Hypothalamus (tissue), 51 donors: ENCODE measurements at places on chromosomes 3 and 15.

DNA sequence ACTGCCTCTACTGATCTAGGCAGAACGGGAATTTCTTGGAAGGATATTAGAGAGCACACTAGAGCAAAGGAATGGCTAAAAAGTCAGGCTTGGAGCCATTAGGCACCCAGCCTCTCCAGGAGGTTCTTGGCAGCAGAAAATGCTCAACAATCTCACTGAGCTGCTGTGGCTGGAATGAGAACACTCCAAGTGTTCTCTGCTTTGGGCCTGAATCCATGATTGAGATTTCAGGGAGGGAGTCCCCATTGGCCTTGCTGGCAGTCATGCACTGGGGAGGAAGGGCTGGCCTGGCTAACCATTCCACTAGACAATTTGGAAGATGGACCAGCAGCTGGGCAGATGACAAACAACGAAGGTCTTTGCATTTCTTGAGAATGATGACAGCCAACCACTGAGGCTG is 362.6 kb downstream of the SHQ1 start:
- DNase-seq: peak; percentile 37

DNA sequence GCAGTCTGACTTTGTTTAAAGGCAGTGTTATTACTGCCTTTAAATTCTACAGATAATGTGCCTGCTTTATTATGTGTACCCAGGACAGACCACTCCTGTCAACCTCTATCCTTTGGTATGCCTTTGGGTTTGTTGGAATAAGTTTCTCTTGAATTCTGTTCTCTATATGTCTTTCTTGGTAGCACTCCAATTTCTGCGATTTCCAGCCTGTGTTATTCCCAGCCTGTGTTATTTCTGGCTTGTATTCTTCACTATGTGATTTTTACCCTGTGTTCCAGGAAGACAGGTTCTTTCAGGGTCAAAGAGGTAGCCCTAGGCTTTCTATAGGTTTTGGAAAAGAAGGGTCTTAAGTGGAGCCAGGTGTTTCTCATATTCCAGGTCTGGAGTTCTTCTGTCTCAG is 407.4 kb upstream of the AZI2 start:
- no peak for DNase-seq

DNA sequence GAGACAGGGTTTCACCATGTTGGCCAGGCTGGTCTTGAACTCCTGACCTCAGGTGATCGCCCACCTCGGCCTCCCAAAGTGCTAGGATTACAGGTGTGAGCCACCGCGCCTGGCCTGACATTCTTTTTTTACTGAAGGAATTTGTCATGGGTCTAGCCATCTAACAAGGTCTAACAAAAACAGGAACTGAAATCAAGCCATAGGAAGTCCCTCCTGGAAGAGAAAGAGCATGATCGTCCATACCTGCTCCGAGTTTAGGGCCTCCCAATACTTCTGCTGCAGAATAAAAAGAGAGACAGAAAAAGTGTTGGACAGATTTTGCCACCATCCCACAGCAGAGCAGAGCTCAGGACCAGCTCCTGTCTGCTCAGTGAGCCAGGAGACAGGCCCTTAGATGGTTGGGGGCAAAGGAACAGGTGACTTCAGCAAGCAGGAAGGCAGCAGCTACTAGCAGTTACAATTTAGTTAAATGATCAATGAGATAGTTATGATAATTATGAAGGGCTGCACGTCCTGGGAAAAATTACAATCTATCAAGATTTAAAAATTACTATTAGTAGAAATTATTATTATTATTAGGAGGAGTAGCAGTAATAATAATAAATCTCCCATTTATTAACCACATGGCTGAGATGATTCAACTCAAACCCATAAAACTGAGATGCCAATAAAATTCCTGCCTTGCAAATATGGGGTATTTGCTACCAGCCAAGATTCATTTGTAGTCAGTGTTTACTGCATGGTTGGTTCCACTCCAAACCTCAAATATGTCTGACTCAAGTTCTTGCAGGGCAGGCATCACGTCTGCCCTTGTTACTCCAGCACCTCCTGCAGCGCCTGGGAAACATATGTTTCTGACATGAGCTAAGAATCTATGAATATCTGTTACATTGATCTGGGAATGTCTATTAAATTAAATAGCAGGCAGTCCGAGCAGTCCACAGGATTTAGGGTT is 40.1 kb downstream of the TMEM44 start:
- DNase-seq: no peak

GRCh38 chr15:22810853-22811338 is 24.5 kb downstream of the NIPA1 start:
- no peak for DNase-seq

DNA sequence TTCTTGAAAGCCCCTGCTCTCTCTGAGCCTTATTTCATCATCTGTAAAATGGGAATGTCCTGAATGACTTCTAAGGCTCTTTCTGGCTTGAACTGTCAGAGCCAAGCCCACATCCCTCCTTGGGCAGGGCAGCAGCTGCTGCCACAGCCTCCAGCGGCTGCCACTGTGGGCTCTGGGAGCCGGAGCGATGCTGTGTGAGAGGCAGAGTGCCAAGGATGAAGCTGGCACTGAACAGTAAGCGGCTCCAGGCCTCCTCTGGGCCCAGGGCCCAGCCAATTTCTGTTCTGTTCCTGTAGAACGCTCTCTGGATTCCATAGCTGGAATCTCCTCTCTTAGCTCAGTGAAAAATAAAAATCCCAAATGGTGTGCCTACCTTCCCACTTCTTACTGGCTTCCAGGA is 4.4 kb downstream of the CPLX3 start:
- peak; percentile 26 for DNase-seq

DNA sequence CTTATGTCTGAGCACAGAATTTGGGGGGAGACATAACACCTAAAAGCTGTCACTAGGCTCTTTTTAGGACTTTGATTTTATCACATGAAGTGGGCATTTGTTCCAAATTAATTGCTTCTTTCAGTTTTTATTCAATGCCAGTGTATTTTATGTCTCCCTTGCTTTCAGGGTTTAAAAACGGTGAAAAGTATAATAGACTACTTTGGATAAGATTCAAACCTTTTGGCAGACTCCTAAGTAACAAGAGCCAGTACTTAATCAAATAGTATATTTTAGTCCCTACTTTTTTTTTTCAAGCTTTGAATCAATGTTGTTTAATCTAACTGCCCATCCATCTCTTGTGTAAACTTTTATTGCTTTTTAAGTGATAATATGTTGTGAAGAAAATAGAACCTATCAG is 847.2 kb upstream of the DPPA4 start:
- no peak for DNase-seq

GRCh38 chr3:27127195-27127594 is 242.0 kb downstream of the NEK10 start:
- DNase-seq: no peak

- no peak for DNase-seq
Measured at GRCh38 chr3:36373666-36374065, 6.6 kb upstream of the STAC start.

GRCh38 chr3:120640231-120640630 is 41.8 kb downstream of the HGD start:
- no peak for DNase-seq

DNA sequence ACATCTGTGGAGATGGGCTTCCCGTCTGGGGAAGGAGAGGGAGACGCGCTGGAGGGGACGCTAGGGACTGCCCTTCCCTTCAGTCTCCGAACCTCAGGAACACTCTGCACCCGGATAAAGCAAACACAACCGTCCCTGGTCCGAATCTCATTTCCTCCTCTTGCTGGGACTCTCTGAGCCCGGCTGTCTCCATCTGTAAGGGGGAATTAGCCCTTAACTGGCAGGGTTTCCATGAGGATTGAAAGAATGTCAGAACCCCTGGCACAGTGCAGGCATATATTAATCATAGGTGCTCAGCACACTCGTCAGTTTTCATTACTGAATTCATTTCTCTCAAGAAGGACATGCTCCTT is 19.1 kb upstream of the IGDCC3 start:
- no peak for DNase-seq

- no peak for DNase-seq
Measured at GRCh38 chr15:48354694-48355303, 23.6 kb downstream of the DUT start.

DNA sequence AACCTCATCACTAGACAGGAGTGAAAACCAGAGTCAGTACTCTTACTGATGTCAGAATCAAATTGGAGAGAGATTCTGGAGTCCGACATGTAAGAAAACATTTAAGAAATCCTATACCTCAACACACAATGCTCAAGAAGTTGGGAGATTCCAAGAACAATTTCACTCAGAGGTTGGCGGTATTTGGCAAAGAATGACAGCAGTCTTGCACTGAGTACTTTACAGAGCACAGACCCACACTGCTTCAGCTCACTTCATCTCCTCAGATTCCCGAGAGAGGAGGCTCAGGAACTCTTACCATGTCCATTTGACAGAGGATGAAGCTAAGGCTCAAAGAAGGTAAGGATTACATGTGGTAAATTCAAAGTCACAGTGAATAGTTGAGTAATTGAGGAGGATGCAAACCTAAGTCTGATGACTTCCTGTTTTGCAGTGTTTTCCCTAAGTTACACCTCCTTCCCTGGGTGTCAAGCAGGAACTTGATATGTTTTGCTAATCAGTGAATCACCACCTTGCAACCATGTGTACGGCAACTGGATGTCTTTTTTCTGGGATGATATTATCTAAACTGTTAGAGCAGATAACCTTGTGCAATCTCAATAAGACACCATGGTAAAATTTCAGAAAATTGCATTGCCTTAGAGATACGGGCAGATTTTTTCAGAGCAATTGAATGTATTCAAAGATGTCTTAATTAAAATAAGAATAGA is 61.3 kb upstream of the MME start:
- no peak for DNase-seq

DNA sequence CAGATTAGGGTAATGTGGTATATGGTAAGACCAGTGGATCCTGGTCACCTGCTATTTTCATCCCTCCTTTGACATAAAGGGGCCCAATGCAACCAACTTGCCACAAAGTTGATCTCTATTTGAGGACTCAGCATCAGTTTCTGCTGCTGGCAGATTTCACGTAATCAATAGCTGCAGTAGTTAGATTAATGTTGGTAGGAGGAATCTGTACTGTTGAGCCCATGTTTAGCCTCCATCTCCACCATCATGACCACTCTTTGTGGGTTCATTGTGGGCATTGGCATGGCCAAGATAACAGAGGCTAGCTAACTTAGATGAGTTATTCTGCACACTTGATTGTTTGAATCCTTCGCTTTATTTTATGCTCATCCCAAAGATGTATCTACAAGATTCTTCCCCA is 29.9 kb downstream of the CGGBP1 start:
- DNase-seq: no peak

DNA sequence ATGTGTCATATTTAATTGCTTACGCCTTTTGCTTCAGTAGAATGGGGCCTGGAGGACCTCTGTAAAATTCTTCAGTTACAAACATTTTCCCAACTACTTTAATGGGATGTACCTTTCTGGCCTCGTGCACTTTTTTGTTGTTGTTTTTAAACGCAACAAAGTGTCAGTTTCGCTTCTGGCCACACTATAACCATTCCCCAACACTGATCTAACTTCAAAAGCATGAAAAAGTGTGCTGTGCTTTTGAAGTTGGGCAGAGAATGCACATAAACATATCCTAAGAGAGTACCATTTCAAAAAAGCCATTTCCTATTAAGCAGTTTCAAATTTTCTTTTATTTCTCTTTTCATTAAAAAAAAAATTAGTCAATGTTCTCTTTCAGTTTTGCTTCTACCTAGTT is 435.8 kb downstream of the CNTN6 start:
- DNase-seq: no peak

DNA sequence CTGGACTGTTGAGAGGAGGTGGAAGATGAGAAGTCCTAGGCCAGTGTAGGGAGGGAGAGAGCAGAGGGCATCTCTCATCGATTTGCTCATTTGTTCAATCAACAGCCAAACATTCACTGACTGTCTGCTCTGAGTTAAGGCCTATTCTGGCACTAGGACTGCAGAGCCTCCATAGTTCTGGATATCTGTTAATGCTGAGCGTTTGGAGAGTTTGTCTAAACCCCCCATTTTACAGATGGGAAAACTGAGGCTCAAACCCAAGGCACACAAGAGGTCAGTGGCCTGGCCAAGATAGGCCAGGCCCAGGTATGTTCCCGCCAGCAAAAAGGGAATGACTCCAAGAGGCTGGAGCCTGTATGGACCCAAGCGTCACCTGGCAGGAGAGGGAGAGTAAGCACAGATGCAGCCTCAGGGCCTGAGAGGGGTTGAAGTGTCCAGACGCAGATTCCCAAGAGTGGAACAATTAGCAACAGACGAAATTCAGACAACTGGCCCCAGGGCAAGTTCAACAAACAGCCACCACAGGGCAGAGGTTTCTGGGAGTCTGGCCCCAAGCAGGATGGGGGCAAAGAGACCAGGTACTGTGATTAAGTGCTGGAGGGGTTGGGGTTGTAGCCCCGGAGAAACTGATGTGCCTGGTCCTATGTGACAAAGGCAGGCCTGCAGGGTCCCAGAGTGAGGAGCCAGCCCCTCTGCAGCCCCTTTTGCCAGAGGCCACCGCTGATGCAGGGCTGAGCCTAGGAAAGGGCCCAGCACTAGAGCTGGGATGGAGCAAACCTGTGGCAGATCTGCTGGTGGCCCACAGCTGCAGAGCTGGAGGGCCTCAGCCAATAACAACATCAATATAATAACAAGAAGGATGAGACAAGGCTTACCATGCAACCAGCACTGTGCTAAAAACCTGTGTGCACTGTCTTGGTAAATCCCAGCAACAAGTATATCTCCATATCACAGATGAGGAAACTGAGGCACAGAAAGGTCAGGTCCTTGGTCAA is 245.1 kb upstream of the TLE3 start:
- no peak for DNase-seq

GRCh38 chr3:87009271-87009670 is 18.3 kb upstream of the VGLL3 start:
- DNase-seq: no peak

GRCh38 chr15:65258375-65259262 is 28.1 kb downstream of the PARP16 start:
- no peak for DNase-seq

DNA sequence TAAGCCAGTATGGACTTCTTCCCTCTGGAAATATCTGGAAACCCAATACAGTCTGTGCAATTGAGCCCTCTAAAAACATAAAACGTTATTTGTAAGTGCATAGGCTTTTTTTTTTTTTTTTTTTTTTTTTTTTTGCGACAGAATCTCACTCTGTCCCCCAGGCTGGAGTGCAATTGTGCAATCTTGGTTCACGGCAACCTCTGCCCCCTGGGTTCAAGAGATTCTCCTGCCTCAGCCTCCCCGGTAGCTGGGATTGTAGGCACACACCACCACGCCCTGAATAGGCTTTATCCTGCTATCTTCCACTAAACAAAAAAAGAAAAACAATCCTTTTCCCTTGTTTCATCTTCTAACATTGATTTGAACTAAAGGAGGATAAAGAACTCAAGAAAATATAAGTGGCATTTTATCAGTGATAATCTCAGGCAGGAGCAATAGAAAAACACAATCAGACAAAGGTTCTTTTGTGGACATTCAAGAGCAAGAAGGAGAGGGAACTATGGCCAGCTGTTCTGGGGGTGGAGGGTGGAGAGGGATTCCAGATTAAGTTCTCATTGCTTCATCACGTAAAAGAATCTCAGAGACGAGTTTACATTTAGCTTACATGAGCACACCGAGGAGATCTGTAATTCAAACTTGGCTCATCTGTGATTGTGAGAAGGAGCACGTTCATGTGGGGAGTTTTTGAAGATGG is 68.6 kb downstream of the ITGB5 start:
- no peak for DNase-seq

- DNase-seq: no peak
Measured at GRCh38 chr3:69020857-69021256, 7.4 kb upstream of the EOGT start.
